NCI-H187 (cell line): ENCODE measurements at places on chromosomes 1 and 21.

- DNase-seq = no peak
These were observed 1.3 kb upstream of the UBE4B start for GRCh38 chr1:10031461-10031860.

DNA sequence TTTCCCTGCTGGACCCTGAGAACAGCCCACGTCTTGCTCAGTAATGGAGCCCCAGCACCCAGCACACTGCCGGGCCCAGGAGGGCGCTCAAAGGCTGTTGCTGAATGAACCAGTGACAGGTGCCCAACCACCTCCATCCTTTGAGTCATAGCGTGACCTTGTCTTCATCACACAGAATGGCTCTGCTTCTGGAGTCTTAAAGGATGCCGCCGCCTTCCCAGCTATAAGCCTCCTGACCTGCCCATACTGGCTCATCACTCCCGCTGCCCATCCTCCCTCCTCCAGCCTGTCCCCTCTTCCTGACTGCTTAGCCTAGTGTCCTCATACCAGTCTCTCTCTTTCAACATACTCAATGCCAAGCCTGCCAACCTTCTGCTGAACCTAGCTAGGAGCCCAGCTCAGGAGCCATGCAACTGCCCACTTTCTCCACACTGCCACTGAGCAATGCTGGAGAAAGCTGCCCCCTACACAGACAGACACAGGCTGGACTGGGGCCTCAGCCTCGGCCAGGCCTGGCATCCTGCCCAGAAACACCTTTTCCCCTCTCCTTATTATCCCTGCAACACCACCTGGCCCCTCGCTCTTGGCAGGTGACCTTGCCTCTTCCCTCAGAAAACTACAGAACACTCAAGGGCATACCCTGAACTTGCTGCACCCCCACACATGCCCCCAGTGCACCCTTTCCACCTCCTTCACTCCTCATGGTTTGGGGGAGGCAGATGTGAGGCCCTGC lies 14.1 kb downstream of the TTC39A start:
- DNase-seq = no peak

- no peak for DNase-seq
These were observed 779 bp downstream of the SON start for GRCh38 chr21:33543505-33544129.

GRCh38 chr1:33030575-33030974 lies 6.1 kb downstream of the AK2 start:
- DNase-seq = no peak

GRCh38 chr21:43297391-43297981 lies 128.7 kb downstream of the CRYAA start:
- DNase-seq = no peak

DNA sequence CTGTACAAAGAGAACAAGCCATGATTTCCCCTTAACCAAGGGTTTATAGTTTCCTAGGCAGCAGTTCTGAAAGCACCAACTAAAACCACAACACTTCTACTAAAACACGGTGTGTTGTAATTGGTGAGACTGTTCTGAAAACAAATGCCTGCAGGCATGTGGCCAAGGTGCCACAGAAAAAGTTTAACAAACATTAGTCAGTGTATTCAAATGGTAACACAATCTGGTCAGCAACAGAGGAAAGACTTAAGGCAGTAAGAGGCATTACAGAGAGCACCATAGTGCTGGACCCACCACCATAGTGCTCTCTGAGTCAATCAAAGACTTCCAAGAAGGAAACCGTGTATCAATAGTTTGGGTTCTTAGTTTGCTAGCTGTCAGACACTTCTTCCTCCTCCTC lies 16.7 kb downstream of the SNIP1 start:
- no peak for DNase-seq

GRCh38 chr1:169048043-169048442 lies 58.4 kb upstream of the ATP1B1 start:
- DNase-seq = no peak

DNA sequence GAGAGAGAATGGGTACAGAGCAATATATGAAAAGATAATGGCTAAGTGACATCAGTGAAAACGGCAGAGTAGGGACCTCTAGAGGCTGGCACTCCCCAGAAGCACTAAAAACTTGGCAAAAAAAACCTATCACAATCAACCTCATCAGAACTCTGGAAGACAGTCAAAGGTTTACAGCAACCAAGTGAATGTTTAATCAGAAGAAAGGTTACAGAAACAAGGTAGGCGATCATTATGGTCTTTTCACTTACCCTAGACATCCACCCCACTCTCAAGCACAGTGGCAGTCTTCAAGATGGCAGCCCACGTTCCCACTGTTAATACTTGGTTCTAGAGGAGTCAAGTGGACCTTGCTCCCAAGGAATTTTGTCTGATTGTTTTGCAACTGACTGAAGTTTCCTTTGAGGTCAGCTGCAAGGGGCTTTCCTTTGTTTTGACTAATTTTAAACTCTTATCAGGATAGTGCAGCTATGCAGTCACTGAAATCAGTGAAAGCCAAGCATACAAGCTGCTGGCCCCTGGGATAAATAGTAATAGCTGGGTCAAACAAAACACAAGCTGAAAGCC lies 7.2 kb downstream of the KIFAP3 start:
- DNase-seq = no peak

DNA sequence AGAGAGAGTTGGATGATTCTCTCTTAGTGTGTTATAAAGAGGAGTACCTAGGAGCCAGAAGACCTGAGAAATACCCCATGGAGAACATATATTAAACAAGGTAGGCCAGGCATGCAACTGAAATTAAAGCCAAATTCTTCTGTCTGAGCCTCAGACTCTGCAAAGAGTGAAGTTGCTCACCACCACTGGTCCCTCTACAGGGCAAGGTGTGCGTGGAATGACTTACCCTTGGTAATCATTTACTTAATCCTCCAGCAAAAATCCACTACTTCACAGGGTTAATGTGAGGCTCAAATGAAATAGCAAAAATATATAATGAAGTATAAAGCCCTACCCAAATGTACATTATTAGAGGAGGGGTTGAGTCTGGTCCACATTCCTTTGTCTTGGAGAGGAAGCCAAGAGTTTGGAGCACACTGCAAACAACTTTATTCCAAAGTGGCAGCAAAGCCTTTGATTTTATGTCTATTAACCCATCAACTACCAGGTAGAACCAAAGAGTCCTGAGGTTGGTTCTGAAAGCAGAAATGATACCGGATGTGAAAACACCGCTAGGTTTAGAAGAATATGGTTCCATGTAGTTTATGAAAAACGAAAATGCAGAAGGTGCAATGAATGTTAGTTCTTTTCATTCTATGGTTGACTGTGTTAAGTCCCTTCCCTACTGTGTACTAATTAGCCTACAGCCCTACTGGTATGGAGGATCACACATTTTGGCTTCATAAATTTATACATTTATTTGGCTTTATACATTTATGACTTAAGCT lies 8.5 kb downstream of the SSR2 start:
- no peak for DNase-seq

GRCh38 chr1:113793878-113794834 lies 18.1 kb downstream of the RSBN1 start:
- DNase-seq = no peak

- no peak for DNase-seq
These were observed 18.8 kb downstream of the QSOX1 start for GRCh38 chr1:180173451-180173850.

- DNase-seq = no peak
These were observed 38.6 kb upstream of the GPR137B start for GRCh38 chr1:236103646-236104218.

DNA sequence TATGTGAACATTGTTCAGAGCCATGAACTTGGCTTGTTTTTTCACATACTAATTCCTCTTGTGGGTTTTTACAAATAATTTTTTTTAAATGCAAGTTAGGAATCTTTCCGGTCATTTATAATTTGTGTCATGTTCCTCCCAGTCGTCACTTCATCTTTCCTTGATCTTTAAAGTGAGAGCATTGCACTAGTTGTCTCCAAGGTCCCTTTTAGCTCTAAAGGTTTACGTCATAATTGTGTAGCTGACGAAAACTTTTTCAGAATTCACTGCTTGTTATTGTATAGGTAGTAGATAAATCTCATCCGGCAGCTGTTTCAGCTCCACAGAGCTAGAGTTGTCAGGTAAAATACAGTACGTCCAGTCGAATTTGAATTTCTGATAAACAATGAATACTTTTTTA lies 33.6 kb downstream of the SOAT1 start:
- no peak for DNase-seq

GRCh38 chr1:62316135-62316534 lies 3.1 kb downstream of the KANK4 start:
- DNase-seq = no peak

GRCh38 chr1:165288350-165289120 lies 68.0 kb downstream of the LMX1A start:
- peak; percentile 68 for DNase-seq

DNA sequence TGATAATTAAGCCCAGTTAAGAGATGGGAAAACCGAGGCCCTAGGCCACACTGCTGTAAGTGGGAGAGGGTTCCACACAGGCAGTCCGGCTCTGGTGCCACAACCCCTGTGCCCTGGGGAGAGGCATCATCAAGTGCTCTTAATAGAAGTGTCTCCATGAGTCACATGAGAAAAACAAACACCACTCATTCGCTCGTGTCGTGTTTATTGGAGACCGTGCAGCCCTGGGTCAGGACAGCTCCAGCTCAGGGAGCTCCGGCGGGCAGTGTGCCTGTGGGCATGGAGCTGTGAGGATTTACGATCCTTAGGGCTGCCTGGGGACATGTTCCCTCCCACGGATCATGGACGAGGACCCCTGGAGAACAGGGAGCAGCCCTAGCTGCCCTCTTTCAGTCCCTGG lies 658.5 kb downstream of the AJAP1 start:
- DNase-seq = no peak

- DNase-seq = no peak
These were observed 46.4 kb upstream of the CR2 start for GRCh38 chr1:207407655-207408260.

DNA sequence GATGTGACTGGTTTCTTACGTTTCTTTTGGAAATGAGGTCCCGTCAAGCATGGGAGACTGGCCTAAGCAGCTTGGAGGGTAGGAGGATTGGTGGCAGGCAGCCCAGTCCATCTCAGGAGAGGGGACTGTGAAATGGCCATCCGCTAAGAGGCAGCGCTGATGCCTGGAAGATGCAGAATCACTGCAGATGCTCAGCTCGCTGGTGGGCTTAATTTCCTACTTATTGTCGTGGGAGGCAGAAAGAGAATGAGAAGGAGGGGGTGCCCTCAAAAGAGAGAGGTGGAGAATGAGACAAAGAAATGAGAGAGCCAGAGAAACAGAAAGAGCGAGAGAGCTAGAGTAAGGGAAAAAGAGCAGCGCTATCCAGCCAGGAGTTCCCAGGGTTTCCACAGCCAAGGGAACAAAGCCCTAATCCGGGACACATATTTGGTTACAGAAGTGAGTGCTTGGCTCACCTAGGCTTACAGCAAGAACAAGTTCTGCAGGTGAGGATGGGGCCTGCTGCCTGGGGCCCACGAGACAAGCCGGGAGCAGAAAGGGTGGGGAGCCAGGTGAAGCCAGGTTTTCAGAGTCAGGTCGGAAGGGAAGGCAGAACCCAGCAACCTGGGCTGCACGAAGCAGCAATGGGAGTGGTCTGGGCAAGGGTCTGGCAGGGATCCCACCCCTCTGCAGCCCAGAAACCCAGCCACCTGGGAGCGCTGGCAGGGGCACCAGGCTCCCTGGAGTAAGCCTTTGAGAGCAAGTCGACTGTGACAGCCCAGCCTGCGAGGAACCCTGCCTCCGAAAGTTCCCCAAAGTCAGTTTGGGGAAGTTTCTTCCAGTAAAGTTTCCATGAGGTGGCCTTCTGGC lies 5.8 kb downstream of the ECE1 start:
- DNase-seq = no peak

DNA sequence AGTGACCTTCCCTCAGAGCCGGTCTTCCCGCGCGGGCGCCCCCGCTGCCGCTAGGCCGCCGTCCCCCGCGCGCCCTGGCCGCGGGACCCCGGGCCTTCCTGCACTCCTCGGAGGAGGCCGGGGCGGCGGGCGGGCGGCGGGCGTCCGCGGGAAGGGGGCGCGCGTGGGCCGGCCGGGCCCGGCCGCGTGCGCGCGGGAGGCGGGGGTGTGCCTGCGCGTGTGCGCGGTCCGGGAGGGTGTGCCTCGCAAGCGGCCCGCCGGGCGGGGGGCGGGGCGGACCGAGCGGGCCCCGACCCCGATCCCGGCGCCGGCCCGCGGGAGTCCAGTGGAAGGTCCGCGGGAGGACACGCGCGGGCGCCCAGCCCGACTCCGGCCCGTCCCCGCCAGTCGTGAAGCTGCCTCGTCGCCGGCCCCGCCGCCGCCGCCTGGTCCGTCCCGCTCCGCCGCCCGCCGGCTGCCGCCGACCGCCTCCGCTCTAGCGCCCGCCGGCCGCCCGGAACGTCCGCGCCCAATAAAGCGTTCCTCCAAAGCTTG lies 438 bp downstream of the MRPS6 start:
- DNase-seq = peak; percentile 44

- no peak for DNase-seq
These were observed 191.4 kb downstream of the DAB1 start for GRCh38 chr1:57232500-57232899.

DNA sequence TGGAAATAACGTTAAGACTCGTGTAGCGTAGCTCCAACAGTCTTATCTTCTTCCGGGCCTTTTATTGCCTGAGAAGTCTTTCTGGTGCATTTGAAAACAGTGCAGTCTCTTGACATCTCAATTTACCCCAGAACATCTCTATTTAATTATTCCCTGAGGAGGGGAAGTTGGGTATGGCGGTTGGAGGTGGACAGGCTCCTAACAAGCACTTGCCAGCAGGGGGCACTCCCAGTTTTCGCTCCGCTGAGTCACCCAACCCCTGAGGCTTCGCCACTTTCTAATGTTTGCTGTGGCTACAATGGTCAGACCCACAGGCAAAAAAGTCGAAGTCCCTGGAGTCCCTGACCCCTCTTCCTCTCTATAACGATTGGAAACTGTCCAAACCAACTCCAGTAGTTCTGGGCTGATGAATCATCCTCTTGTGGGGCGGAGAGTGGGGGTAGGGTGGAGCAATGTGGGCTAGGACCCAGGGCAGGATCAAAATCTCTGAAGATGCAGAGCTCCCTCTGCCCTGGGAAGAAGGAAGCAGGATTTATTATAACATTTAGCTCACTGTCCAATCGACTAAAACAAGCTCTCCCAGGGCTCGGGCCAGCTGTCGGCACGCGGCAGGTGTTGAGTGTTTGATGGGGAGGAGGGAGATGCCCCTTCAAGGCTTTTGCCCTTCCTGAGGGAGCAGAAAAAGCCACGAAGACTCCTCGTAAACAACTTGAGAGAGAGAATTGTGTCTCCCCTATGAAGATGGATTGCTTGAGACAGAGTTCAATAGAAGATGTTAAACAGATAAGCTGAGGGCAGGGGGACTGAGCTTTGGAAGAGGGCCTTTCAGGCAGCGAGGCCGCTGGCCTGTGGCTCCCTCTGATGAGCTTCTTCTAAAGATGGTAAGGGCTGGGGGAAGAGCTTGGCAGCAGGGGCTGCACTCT lies 85.7 kb downstream of the BRINP2 start:
- DNase-seq = peak; percentile 91
